ENCODE measurements at places on chromosomes 16 and 17.

- no peak for DNase-seq
Measured at GRCh38 chr16:86492961-86493629, 17.2 kb upstream of the FOXF1 start.

DNA sequence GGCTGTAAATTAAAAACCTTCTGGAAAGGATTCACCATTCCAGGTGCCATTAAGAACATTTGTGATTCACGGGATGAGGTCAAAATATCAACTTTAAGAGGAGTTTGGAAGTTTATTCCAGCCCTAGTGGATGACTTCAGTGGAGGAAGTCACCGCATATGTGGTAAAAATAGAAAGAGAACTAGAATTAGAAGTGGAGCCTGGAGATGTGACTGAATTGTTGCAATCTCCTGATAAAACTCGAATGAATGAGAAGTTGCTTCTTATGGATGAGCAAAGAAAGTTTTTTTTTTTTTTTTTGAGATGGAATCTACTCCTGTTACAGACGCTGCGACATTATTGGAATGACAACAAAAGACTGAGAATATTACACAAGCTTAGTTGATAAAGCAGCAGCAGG is 26.7 kb downstream of the CCL4 start:
- DNase-seq = no peak

DNA sequence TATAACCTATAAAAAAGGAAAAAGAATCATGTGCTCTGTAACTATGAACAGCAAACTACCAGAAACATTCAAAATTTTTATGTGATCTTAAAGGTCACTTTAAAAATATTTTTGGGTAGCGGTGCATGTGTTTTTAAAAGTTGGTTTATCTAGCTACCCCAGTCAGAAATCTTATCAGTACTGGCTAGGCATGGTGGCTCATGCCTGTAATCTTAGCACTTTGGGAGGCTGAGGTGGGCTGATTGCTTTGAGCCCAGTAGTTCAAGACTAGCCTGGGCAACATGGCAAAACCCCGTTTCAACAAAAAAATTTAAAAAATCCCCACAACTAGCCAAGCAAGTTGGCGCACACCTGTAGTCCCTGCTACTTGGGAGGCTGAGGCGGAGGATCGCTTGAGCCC is 3.7 kb downstream of the CAPNS2 start:
- DNase-seq = no peak

DNA sequence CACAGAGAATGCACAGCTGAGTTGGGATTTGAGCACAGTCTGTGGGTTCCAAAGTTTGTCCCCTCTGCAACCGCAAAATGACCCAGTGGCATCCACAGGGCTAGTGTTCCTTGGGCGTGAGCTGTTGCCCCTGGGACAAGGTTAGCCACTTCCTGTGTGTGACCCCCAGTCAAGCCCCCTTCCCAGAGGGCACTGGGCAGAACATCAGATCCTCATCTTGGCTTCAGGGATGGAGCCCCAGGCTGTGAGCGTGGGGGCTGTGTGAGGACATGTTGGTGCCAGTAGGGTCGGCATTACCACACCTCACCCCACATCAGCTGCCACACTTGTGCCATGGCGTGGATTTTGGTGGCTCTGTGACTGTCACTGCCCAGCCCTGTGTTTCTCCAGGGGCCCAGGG is 55.3 kb downstream of the USP22 start:
- no peak for DNase-seq

DNA sequence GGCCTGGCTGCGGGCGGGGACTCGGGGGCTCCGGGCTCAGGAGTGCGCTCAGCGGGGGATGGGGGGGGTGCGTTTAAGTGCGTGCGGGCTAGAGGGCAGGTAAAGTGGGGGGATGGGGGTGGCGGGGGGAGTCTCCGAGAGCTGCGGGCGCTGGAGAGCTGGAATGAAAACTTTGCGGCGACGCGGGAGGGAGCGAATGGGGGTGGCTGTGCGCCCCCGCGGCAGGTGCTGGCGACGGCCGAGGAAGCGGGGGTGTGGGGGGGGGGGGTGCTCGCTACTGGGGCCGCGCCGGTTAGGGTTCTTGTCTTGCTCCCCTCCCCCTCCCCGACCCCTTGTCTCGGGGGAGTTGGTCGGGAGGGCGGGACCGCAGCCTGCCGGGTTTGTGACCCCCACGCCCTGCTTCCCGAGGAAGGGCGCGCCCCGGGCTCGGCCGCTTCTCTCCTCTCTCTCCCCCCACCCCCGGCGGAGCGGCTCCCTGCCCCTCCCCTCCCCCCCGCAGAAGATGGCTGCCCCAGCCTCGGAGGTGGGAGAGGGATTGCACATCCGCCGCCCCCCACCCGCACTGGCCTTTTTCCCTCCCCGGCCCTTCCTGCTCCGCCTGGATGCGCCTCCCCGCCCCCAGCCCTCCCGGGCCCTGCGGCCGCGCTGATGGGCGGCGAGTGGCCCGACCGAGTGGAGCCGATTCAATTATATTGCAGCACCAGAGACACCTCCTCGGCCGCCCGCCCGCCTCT is 649 bp downstream of the GSE1 start:
- no peak for DNase-seq

- no peak for DNase-seq
Measured at GRCh38 chr16:69812688-69813014, 50.5 kb downstream of the WWP2 start.

- DNase-seq = no peak
Measured at GRCh38 chr16:77322757-77323156, 112.1 kb downstream of the ADAMTS18 start.

DNA sequence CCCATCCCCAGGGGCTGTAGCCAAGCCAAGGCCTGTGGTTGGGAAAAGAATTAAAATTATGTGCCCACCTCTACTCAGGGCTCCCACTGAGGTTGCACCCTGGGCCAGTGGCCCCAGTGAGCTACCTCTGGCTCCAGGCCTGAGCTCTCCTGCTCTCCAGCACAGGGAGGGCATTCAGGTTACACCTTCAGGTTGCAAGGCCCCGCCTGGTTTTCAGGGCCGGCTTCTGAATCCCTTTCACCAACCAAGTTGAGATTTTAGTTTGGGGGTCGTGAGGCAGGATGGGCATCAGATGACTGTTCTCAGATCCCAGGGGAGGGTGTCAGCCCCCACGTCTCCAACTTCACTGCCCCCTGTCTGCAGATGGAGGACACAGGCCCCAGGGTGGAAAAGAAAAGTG is 8.0 kb upstream of the KATNB1 start:
- no peak for DNase-seq

GRCh38 chr17:64158831-64159590 is 29.1 kb upstream of the ERN1 start:
- no peak for DNase-seq

DNA sequence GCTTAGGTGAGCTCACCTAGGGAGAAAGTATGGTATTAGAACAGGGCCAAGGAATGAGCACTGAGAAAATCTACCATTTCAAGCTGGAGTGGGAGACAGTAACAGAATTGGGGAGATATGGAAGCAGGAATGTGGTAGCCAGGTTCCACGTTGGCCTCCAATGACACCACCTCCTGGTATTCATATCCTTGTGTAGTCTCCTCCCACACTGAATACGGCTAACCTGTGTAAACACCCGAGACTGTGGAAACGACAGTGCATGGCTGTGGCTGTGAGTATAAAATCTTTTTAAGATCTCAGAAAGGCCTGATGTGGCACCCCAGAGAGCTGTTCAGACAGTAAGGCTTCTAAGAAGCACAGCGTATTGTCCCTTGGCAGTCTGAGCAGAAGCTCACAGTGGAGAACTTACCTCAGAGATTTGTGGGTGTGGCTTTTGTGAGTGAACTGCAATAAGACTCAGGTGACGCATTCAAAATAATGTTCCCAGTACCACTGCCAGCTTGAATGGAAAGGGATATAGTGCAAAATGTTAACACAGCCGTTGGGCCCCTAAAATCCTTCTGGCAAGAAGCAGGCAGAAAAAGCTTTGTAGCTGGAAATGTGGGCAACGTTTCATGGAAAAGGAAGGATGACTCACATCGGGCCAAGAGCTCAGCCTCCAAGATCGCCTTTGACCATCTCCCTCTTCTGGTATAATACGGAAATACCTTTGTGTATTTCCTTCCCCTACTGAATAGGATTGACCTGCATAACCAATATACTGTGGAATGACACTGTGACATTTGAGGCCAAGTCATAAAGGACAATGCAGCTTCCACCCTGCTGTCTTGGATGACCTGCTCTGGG is 14.4 kb downstream of the SDR42E1 start:
- peak; percentile 48 for DNase-seq

- DNase-seq = no peak
Measured at GRCh38 chr17:50865868-50866260, 290 bp downstream of the TOB1 start.

DNA sequence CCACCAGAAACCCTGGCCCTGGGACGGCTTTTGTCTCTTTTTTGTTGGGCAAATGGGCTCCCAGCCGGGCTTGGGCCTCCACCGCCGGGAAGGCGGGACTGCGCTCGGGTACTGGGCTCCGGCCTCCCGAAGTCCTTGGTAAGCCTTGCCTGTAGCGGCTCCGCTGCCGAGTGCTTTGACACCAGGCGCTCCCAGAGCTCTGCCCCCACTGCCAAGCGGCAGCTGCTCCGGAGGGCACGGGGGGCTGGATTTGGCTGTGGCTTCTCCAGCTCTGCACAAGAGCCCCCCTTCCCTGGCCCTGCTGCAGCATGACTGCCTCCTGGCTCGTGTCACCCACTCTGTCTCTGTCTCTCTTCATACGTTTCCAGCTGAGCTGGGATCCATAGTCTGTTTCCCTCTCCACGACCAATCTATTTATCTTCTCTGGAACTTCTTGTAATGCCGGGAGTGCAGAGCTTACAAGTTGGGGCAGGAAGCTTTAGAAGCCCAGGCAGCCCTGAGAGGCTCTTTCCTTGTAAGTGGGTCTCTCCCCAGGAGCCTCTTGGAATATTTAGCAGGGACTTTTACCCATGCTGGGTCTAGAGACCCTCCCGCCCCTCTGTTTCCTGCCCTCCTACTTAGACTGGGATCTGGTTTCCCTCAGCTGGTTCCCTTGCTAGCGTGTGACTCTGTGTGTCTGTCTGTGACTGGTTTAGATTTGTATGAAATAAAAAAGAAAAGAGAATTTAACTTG is 246.9 kb upstream of the GSE1 start:
- DNase-seq = no peak

- DNase-seq = no peak
Measured at GRCh38 chr16:56336711-56337110, 88.6 kb downstream of the AMFR start.

DNA sequence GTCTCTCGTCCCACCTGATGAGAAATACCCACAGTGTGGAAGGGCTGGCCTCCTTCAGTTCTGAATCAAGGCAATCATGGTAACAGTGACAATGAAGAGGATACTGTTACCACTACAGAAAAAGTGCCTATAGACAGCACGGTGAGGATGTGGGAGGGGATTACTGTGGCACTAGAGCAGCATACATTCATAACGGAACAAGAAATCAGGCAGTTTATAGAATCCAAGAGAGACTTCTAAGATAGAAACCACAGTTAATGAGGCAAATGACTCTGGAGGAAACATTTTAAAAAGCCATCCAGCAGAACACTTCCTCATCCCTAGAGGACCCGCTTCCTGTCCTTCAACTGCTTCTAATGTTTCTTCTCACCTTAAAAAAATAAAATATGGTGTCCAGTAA is 2.7 kb downstream of the RUSF1 start:
- no peak for DNase-seq

GRCh38 chr16:65284626-65285025 is 162.8 kb upstream of the CDH11 start:
- no peak for DNase-seq

DNA sequence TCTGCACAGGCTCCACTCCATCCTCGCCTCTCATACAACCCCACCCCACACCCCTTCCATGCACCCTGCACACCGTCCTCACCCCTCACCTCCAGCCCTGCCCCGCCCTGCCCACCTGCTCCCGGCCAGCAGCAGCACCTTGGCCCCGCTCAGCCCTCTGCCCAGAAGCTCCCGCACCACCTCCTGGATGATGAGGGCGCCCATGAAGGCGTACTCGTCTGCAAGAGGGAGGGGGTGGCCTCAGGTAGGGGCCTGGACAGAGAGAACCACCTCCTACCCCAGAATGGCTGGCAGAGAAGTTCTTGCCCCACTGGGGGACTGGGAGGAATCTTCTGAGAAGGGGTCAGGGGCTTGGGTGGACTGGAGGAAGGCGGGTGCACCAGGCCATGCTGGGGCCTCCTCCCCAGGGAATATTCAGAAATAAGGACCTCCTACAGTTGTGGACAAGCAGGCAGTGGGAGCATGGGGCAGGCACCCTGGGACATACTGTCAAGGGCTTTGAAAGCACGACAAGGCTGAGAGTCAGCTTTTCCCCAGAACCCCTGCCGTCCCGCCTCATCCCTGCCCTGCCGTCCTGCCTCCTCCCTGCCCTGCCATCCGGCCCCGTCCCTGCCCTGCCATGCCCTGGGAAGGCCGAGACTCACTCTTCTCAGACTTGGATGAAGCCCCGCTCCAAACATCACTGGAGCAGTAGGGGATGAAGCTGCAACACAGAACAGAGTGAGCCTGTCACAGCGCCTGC is 3.1 kb downstream of the NOTUM start:
- no peak for DNase-seq

DNA sequence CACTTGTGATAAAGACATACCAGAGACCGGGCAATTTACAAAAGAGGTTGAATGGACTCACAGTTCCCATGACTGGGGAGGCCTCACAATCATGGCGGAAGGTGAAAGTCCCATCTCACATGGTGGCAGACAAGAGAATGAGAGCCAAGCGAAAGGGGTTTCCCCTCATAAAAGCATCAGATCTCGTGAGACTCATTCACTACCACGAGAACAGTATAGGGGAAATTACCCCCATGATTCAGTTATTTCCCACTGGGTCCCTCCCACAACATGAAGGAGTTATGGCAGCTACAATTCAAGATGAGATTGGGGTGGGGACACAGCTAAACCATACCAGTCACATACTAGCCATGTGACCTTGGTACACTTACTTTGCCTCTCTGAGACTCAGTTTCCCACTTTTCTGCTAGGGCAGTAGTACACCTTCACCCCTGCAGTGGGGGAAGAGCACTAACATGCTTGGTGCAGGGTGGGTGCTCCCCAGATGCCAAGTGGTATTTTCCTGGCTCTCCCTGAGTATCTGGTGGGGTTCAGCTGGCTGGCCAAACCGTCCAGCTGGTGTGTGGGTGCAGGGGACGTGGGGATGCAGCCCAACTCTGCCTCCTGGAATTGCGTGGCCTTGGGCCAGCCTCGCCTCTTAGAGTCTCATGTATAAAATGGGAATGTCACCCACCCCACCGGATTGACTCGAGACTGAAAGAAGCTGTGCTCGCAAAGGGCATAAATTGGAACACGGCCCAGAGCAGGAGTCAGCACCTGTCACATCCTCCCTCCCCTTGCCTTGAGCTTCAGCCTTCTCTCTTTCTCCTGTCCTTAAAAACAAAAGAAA is 364.1 kb downstream of the CPPED1 start:
- DNase-seq = no peak
